ENCODE measurements at places on chromosomes 13 and 19.

DNA sequence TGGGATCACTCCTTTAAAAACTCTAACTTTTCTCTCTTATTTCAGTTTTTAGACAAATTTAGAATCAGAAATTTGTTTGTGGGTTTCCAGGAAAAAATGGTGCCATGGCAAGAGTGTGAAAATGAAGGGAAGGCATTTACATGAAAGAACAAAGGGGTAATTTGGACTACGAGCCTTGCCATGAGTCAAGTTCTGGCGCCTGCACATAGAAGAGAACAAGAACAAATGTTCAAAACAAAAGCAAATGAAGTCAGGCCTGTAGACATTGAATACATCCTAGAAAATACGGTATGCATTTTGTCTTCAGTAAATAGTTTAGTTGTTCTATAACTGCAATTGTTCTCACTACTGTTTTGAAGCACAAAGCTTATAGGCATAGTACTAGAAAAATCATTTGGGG is 1390.5 kb downstream of the EFNB2 start:
- DNase-seq: no peak

DNA sequence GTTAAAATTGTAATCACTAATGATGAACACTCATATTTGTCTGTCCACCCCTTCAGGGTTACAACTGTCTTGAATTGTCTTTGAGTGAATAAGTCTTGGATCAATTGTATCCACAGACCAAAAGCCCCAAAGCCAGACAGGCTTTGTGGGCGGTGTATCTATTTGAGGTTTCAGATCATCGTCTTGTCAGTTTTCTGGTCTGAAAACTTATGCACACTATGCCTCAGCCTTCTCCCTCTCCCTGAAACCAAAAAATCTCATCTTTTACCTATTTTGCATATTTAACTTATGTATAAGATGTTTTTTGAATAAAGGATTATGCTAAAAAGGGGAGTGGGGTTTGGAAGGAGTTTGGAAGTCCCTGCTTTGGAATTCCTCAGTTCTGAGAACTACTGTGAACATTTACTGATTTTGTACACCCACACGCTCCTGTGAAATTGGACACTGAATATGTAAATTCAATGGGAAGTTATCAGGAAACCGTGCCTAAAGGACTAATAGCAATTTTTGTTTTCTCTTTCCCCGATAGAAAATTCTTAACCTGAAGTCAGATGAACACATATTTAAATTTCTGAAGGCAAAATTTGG is 52.1 kb downstream of the DPY19L3 start:
- no peak for DNase-seq

DNA sequence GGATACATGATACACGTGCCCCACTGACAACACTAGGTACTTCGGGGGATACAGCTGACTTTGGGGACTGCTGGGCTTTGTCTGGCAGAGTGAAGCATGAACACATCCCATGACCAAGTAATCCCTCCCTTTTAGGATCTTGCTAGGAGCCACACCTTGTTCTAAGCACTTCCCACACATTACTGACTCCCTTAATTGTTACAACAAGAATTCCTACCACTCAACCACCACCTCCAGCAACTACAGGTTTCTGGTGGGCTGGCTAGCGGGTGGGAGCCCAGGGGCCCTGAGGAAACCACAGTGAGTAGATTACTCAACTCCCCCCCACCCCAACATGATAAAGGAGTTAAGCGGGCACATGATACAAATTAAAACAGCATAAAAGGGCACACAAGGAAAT is 7.2 kb upstream of the SLC35E1 start:
- no peak for DNase-seq

DNA sequence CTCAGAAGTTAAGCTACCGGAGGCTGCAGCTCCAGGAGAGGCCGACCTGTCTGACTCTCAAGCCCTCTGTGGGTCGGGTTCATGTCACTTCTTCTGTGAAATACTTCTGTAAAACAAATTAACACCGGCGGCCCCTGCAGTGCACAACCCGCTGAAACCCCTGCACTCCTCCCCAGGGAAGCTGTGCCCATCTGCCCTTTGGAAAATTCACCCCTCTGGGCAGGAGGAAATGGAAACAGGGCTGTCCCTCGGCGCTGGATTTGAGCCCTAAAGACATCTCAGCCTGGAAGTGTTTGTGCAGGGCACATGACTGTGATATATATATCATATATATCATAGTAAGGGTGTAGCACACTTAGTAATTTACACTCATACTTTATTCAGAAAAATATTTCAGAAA is 415.3 kb downstream of the IRS2 start:
- DNase-seq: no peak

DNA sequence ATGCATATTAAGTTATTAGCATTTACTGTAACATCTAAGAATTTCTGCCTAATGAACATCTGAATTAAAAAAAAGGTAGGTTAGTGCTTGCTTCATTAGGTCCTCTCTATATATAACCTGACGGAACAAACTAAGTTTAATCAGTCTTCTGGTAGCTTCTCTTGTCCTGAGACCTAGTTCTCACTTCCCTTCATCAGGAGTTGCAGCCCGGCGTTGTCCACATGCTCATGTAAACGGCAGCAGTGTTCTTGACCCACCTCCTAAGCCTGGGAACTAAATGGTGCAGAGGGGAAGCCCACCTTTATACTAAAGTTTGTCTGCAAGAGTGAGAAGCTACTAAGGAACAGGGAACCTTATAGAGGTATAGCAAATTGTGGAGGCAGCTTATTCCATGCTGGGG is 31.9 kb upstream of the CPB2 start:
- DNase-seq: no peak

GRCh38 chr19:50427997-50428425 is 4.7 kb upstream of the MYBPC2 start:
- DNase-seq: no peak

All from cerebellar nuclear complex (tissue), 1 donor.